ENCODE measurements at places on chromosomes 7 and 10.

GRCh38 chr7:12458520-12459131, 55.0 kb upstream of the VWDE start:
- DNase-seq: peak; percentile 20

GRCh38 chr10:108515821-108516220, 1351.3 kb upstream of the SORCS1 start:
- DNase-seq: no peak

DNA sequence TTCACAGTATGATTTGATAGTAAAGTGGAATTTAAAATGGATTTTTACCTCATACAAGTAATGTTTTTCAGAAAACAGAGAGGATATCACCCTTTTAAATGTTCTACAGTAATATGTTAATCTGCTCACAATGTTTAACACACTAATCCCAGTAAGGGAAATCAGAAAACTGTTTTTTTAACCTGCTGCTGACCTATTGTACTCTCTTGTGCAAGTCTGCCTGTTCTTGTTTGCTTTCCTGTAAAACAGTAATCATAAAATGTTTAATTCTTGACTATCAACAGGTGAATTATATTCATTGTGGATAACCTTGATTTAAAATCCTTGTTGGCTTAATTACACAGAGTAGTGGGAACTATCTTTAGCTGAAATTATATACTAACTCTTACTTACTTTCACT, 126.4 kb downstream of the GNAT3 start:
- DNase-seq: no peak

GRCh38 chr7:11655642-11656041, 176.4 kb downstream of the THSD7A start:
- no peak for DNase-seq

- peak; percentile 30 for DNase-seq
These were observed 14.2 kb downstream of the VTI1A start for GRCh38 chr10:112461029-112461887.

DNA sequence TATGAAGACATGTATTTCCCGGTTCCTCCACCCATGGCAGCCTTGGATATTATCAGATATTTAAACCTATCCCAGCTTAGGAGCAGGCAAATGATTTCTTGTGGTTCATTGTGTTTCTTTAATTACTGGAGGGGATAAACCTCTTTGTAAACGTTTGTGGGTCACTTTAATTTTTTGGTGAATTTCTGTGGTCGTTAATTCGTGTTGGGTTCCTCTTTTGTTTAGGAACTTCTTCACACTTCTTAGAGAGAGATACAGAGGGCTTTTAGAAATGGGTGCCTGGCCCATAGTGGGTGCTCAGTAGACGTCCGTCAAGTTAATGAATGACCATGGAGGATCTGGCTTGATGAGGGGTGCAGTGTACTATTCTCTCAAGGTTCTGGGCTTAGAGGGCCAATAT, 27.2 kb upstream of the NUB1 start:
- DNase-seq: peak; percentile 69

DNA sequence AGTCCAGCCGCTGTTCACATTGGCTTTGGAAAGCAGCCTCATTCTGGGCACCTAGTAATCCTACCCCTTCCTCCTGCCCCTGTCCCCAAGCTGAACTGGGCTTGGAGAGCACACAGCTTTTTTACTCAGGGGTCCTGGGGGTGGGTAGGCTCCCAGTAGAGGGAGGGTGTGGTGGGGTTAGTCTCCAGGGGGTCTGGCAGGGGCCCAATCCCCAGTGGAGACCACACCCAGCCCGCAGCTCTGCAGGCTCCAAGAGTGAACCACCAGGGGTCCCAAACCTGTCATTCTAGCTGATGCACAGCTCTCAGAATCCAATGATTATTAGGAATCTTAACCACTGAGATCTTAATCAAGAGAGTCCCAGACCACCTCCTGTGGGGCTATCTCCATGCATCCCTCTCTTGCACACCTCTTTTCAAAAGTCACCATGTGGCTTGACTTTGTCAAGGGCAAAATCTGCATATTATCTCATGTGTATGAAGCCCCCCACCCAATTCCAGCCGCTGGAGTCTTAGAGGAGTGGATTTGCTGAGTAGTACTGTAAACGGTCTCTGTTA, 2.7 kb downstream of the HOXA11 start:
- no peak for DNase-seq

- peak; percentile 77 for DNase-seq
These were observed 199.6 kb upstream of the CELF2 start for GRCh38 chr10:10818082-10818481.

DNA sequence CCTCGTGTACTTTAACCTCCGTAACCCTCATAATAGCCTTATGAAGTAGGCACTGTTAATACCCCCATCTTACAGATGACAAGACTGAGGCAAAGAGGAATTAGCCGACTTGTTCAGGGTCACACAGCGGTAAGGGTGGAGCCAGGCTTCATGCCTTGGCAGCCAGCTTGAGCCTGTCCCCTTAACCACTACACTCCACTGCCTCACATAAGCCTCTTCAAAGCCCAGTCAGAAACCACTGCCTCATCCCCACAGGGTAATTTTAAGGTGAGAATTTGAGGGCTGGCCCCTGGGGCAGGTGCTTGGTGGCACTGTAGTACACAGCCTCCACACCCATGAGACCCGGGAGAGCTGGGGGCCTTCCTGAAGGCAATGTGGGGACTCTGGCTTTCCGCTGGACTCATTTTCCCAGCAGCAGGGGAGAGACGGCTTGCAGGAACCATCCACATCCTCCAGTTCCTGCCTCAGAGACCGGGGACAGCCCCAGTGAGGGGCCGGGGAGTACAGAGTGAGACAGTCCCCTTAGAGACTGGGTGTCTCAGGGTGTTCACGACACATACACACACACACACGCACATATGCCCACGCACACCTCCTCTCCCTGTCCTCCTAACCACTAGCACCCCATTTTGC, 7.6 kb upstream of the C10orf105 start:
- peak; percentile 49 for DNase-seq

GRCh38 chr10:75916906-75917305, 485.5 kb downstream of the LRMDA start:
- no peak for DNase-seq

- peak; percentile 80 for DNase-seq
These were observed 23.2 kb downstream of the NDUFB2 start for GRCh38 chr7:140719721-140720120.

DNA sequence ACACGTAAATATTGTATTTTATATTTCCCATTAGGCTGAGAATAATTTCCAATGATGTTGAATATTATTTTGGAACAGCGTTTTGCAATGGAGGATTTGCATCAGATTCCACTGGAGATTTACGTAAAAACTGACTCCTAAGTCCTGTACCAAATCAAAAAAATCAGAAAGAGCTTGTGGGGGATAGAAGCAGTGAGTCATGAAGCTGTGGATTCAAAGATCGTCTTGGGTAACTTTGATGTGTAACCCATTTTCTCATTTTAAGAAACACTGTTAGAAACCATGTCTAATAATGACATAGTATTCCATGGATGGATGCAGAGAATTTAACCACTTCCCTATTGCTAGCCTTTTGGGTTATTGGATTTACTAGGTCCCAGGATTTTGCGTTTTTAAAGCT, 158.6 kb downstream of the INHBA start:
- DNase-seq: peak; percentile 16
